Smooth muscle cell of the umbilical artery (primary cell): ENCODE measurements at places on chromosomes 4 and X. TPM values are rescaled to one million over a fixed set of nuclear protein-coding genes. Genes with fewer than 3 reads are reported as not detected.

The USP26 gene
- not detected in 2 replicates for total RNA-seq

The RBMXL3 gene
- total RNA-seq = not detected in 2 replicates

The BGN gene
- 34.1 and 66.8 TPM in 2 replicates for total RNA-seq

The IL13RA2 gene
- total RNA-seq = 35.6 and 63.2 TPM in 2 replicates

The SPIN2A gene
- total RNA-seq = 0.23 and 0.30 TPM in 2 replicates

The FAM200B gene
- total RNA-seq = 33.0 and 38.0 TPM in 2 replicates

The DCLK2 gene
- total RNA-seq = 9.2 and 10.1 TPM in 2 replicates

The XG gene
- total RNA-seq = 0.59 and 1.7 TPM in 2 replicates

The LGI2 gene
- total RNA-seq = under 0.01 TPM in 1 of 2 replicates, not detected in the other

The TMPRSS11B gene
- not detected in 2 replicates for total RNA-seq

The ITM2A gene
- not detected in 2 replicates for total RNA-seq

The VBP1 gene
- 60.9 and 79.1 TPM in 2 replicates for total RNA-seq

The TAB3 gene
- total RNA-seq = 12.2 and 18.4 TPM in 2 replicates

The SMIM10 gene
- total RNA-seq = 1.8 and 3.6 TPM in 2 replicates
